ENCODE measurements at places on chromosomes 4 and X. TPM values are rescaled to one million over a fixed set of nuclear protein-coding genes. Genes with fewer than 3 reads are reported as not detected.

STS gene
- total RNA-seq: 3.5 TPM

RAI2 gene
- 12.1 TPM for total RNA-seq

MAGEB17 gene
- total RNA-seq: 2.0 TPM

ETDB gene
- total RNA-seq: 2.0 TPM

UTP14A gene
- total RNA-seq: 4.5 TPM

- no peak overlapping the region for H3K27ac ChIP-seq
- no peaks in the 10 kb centered on the region for H3K36me3 ChIP-seq
- DNase-seq: peak; percentile 41
- peaks cover 3% of the 10 kb centered on the region for H3K4me1 ChIP-seq
- H3K27me3 ChIP-seq: no peaks in the 10 kb centered on the region
Measured at GRCh38 chr4:20617678-20618396, 82.4 kb upstream of the PACRGL start.

DNA sequence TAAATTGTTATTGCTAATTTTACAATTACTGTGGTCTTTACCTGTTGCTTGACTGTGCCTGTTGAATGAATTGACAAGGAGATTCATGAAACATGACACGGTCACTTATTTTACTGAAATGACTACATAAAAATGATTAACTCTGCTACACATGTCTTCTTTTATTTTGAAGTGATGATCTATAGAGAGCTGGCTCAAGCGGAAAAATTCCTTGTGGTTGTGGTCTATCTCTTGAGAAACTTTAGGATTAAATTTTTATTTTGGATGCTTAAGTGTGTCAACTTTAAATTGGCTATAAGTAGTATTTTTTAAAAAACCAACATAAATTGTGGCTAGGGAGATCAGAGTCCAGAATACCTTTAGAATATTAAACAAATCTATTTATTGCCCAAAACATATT lies 131.8 kb upstream of the PITX2 start:
- H3K36me3 ChIP-seq: no peaks in the 10 kb centered on the region
- no peaks in the 10 kb centered on the region for H3K4me1 ChIP-seq
- no peak overlapping the region for H3K27ac ChIP-seq
- DNase-seq: no peak
- H3K4me3 ChIP-seq: no peak overlapping the region
- no peaks in the 10 kb centered on the region for H3K27me3 ChIP-seq

- no peak for DNase-seq
- no peak overlapping the region for H3K27ac ChIP-seq
- no peaks in the 10 kb centered on the region for H3K36me3 ChIP-seq
- no peaks in the 10 kb centered on the region for H3K27me3 ChIP-seq
- no peaks in the 10 kb centered on the region for H3K4me1 ChIP-seq
- no peak overlapping the region for H3K4me3 ChIP-seq
Measured at GRCh38 chr4:165009493-165010227, 22.1 kb upstream of the TRIM60 start.

All from testis (tissue), 5 donors.